ENCODE measurements at places on chromosomes 11 and 22.

DNA sequence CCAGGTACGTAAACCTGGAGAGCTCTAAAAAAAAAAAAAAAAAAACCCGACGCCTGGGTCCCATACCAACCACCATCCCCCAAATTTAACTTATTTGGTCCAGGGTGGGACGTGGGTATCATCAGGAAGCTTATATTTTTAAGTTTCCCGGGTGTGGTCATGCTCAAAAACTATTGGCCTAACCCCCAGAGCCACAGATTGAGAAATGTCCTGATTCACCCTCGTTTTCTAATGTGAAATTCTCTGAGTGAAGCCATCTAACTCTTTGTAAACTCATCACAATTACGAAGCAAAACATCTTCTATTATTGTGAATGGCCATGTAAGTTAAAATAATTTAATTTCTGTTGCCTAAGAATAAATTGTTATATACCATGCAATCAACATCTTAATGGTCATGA, 29.6 kb downstream of the PAK1 start:
- DNase-seq, result no peak

- DNase-seq, result no peak
Measured at GRCh38 chr11:62925745-62926679, 4.8 kb upstream of the CHRM1 start.

- no peak for DNase-seq
Measured at GRCh38 chr11:57751676-57752253, at the start of gene BTBD18. TSS of gene BTBD18 (minus strand) at chr11:57751819. CDS start at chr11:57751188, 631 bp downstream.

- DNase-seq, result no peak
Measured at GRCh38 chr11:71474141-71474770, 21.3 kb downstream of the NADSYN1 start.

- no peak for DNase-seq
Measured at GRCh38 chr11:48022445-48022844, 42.1 kb downstream of the PTPRJ start.

DNA sequence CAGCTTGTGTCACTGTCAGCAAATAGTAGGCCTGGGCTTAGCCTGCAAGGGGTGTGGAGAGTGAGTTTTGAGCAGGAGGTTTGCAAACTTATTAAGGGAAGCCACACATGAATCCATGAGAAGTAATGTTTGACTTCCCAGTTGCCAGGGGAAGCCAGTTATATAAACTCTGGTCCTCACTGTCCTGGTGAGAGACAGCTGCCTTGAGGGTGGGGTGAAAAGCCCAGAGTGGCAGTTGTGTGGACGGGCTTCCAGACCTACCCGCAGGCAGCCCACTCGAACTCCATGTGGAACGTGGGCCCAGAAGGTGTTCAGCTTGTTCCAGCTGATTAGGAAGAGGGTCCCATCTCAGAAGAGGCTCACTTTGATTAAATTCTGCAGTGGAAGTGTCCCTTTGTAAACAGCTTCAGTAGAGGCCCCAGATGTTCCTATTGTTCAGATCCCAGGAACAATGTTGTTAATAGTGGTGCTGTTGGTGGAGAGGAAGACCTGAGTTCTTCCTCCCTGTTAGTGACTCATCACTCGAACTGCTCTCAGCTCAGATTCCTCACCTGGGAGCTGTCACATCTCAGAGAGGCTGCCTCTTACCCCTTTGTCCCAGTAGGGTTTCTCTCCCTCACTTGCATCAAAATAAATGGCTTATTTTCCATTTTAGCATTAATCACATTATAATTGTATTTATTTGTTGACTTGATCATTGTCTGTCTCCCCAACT, 63.4 kb downstream of the GRAMD1B start:
- DNase-seq, result no peak

GRCh38 chr11:120020981-120021380, 116.9 kb downstream of the TRIM29 start:
- no peak for DNase-seq

GRCh38 chr11:15618583-15619032, 503.9 kb downstream of the INSC start:
- DNase-seq, result no peak

- no peak for DNase-seq
Measured at GRCh38 chr22:29330753-29331152, 15.3 kb upstream of the RASL10A start.

- DNase-seq, result no peak
Measured at GRCh38 chr11:4466871-4467442, 15.5 kb upstream of the OR52K1 start.

GRCh38 chr11:84212468-84213390, 926.6 kb upstream of the CCDC90B start:
- no peak for DNase-seq

DNA sequence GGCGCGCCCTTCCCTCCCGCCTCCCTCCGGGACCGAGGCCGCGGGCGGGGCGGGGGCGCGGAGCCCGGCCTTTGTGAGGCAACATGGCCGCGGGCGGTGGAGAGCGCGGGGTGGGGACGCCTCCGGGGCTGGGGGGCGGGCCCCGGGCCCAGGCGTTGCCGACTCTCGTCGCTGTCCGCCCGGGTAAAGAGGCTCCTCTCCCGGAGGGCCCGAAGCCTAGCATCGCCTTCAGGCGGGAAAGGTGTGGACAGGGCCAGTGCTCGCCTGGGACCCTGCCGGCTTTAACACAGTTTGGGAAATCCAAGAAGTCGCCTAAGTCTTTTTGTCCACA, 369 bp downstream of the DGCR8 start:
- DNase-seq, result peak; percentile 78

DNA sequence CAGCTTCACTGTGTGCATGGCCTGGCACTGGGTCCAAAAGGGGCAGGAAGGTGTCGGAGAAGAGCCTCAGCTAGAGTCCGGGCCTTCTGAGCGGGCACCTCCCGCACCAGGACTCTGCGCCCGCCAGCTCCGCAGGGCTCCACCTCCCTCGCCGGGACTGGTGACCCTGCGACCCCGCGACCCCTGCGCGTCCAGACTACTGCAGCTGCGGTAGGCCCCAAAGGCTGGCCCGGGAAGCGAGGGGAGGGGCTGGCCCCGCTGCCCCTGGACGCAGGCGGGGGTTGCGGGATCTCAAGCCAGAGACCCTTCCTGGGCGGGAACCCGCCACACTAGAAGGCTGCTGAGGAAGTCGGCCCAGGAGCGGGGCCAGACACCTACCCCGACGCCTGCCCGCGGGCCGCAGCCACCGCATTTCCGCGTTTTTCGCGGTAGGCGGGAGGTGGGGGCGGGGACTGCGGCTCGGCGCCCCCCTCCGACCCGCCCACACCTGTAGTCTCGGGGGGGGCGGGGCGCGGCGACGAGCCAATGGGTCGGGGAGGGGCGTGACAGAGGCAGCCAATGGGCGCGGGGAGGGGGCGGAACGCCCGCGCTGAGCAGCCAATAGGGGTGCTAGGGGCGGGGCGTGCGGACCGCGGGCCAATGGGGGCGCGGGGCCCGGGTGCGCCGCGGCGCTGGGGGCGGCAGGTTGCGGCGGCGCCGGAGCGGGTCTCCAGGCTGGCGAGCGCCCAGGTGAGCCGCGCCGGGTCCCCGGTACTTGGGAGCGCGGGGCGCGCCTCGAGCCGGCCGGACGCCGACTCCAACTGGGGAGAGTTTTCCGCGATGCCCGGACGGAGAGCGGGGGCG, at the start of the genes LMNTD2 and RASSF7:
Gene LMNTD2 (minus strand): TSS at position 434 of the 843 bp plus-strand sequence. CDS start 22 bp downstream, at position 412.
Gene RASSF7 (plus strand): TSS at position 666 of the 843 bp plus-strand sequence. CDS start 799 bp downstream, outside the sequence.
- DNase-seq, result peak; percentile 96

DNA sequence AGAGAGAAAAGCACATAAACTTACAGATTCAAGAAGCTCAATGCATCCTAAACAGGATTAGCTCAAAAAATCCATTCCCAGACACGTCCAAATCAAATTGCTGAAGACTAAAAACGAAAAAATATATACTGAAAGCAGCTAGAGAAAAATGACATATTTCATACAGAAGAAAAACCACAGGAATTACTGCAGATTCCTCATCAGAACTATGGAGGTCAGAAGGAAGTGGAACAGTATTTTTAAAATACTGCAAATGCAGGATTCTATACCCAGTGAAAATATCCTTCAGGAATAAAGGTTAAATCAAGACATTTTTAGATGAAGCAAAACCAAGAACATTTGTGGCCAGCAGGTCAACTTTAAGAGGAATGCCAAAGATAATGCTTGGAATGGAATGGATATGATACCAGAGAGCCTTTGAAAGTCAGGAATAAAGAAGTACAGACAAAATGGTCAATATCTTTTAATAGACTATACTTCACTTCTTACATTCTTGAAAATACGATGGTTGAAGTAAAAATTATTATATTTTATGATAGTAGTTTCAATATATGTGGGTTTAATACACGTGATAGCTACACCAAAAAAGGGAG, 352.9 kb downstream of the CTTN start:
- DNase-seq, result no peak

- DNase-seq, result no peak
Measured at GRCh38 chr11:74731301-74732094, at the start of gene CHRDL2. TSS of gene CHRDL2 (minus strand) at chr11:74731426. CDS start at chr11:74730888, 538 bp downstream.

DNA sequence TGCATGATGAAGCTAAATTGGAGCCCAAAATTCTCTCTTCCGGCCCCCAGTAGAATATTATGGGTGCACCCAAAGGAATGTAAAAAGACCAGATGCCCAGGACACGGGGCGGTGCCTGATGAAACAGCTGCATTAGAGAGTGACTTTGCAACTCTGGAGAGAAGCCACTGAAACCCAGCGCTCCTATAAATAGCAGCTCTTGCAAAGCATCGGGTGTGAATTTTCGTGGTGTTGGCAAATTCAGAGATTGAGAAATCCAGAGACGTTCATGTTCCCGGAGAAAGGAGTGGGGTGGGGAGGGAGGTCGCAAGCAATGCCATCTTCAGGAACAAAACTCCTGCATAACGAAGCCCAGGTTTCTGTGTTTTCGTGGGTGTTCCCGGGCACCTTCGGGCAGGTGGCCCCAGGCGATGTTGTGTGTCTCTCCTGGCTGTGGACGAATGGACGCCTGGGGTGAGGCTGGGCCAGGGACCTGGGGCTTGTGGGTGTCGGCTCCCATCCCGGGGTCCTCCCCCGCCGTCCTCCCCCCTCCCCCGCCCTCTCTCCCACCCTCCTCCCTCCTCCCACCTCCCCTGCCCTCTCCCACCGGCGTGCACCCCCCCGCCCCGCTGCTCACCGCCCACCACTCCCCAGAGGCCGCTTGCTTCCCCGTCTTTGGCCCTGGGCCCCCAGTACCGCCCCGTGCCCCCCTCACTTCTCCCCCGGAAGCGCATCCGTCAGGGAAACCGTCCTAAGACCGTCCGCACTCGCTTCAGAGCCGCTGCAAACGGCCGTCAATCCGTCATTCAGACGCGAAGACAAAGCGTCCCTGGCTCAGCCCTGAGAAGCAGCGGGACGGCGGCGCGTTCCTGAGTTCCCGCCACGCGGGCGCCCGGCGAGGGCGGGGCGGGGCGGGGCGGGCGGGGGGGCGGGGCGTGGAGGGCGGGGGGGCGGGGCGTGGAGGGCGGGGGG, 26.7 kb upstream of the TOLLIP start:
- peak; percentile 57 for DNase-seq

GRCh38 chr22:27240298-27241075, 561.1 kb downstream of the MN1 start:
- no peak for DNase-seq

- no peak for DNase-seq
Measured at GRCh38 chr11:10861799-10862198, 3.9 kb upstream of the ZBED5 start.

GRCh38 chr11:117438371-117439000, 110.8 kb downstream of the CEP164 start:
- DNase-seq, result no peak

DNA sequence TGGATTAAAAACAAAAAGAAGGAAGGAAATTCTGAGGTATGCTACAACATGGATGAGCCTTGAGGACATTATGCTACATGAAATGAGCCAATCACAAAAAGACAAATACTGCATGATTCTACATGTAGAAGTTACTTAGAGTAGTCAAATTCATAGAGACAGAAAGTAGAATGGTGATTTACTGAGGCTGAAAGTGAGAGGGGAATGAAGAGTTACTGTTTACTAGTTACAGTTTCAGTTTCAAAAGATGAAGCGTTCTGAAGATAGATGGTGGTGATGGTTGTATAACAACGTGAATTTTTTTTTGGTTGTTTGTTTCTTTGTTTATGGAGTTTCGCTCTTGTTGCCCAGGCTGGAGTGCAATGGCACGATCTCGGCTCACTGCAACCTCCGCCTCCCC, 9.5 kb downstream of the OR5P2 start:
- DNase-seq, result no peak

DNA sequence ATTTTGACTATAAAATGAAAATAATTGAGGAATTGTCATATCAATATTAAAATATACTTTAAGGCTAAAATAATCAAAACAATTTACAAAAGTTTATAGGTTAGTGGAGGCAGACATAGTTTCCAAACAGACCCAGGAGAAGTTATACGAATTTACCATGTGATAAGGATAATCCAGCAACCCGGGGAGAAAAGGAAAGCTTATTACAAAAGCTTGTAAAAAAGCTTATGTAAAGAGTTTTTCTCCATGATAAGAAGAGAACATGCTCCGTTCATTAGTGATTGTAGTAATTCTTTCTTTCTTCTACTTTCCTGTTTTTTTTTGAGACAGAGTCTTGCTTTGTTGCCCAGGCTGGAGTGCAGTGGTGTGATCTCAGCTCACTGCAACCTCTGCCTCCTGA, 79.0 kb downstream of the ATXN10 start:
- no peak for DNase-seq

GRCh38 chr22:36073476-36073875, 44.9 kb upstream of the RBFOX2 start:
- DNase-seq, result no peak

DNA sequence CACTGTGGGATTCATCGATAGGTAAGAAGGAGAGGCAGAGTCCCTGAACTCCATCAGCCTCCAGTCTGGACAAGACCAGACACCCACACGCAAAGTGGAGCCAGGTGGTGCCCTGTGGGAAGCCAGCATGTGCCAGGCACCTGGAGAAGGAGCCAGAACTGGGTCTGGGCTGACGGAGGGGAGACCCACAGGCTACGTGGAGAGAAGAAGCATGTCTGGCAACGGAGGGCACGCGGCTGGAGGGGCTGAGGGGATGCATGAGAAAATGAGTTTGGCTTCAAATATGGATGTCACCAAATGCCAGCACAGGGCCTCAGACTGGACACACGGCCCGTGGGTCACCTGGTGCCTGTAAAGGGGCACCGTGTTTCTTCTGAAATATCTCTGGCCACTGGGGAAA, 55.7 kb downstream of the LINC01488 start:
- DNase-seq, result no peak

- no peak for DNase-seq
Measured at GRCh38 chr11:78952890-78953289, 378.2 kb upstream of the NARS2 start.

DNA sequence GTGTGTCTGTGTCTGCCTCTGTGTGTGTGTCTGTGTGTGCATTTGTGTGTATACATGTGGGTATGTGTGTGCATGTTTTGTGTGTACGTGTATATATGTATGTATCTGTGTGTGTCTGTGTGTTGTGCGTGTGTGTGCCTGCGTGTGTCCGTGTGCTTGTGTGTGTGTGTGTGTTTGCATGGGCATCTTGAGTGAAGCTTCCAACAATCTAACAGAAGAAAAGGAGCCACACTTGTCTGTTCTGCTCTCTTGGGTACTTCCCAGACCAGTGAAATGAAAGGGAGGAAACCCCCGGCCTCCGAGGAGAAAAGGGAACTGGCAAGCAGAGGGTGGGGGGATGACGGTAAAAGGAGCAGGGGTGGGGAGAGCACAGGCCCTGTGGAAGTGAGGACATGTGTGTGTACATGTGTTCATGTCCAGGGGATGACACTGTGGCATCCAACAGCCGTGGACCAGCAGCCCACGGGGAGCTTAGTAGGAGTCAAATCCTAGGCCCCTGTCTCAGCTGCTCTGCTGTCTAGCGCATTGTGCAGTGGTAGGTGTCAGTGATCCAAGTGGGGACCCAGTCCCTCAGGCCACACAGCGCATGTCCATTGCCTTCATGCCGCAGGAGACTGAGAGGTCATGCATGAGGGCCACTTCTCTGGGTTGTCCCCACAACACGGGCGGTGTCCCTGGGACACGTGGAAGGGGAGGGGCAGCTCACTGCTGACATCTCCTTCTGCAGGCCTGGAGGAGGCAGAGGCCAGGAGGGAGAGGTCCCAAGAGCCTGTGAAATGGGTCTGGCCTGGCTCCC, 8.1 kb downstream of the CSF2RB start:
- DNase-seq, result no peak
